ENCODE measurements at places on chromosomes 7 and 10.

DNA sequence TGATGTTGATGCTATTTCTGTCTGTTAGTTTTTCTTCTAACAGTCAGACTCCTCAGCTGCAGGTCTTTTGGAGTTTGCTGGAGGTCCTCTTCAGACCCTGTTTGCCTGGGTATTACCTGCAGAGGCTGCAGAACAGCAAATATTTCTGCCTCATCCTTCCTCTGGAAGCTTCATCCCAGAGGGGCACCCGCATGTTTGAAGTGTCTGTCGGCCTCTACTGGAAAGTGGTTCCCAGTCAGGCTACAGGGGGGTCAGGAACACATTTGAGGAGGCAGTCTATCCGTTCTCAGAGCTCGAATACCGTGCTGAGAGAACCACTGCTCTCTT, 13.3 kb upstream of the CYP3A5 start:
- DNase-seq = no peak

DNA sequence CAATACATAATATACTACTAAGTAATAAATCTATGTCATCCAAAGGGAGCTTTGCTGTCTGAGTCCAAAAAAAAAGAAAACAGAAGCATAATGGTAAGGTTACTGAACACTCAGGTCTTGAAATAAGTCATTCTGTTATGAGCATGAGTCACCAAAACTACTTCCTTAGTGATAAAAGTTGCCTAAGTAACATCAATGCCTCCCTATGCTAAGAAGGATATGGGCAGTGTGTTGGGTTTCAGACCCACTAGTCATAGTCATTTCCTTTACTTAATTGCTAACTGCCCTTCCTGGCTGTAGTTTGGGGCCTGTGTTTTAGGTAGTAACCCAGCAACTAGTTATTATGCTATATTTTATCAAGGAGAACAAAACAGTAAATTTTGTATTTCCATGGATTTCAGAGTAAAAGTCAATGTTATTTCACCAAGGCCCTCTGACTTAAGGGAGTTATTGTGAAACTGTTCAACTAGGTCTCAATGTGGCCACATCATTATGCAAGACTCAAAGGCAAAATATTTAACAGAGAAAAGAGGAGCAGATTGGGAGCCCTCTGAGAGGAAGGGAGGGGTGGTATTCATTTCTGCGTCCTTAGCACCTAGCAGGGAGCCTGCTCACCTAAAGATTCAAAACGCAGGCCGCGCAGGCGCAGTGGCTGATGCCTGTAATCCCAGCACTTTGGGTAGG, 11.7 kb upstream of the VIM start:
- DNase-seq = no peak

DNA sequence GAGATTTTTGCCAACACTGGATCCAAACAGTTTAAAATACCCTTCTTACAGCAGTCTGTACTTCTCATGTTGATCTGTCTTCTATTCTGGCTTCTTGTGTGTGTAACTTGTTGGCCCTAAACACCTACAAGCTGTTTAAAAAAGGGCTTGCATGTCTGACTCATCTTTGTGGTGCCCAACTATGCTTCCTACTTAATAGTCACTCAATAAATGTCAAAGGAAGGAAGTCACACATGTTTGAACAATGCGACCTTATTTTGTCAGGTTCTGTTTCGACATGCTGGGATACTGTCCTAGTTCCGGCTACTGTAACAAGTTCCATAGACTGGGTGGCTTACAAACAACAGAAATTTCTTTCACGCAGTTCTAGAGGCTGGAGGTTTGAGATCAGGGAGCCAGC, 9.4 kb upstream of the GRK5 start:
- DNase-seq = no peak

GRCh38 chr7:109757713-109758112, 1188.0 kb downstream of the DNAJB9 start:
- no peak for DNase-seq

DNA sequence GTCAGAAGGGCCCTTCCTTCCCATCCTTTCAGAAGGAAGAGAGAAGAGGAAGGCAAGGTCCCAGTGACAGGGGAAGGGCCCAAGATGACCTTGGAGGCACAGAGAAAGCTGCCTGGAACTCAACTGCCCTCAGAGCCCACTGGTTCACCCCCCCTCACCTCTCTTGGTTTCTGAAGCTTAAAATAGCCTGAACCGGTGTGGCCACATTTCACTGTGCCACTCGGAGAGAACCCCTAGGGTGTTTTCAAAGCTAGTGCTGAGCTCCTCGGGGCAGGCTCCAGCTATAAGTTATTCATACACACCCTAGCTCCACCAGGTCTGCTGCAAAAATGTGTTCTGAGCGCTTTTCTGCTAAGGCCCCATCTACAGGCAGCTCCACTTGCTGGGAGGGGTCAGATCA, 60.9 kb upstream of the ADRB1 start:
- DNase-seq = no peak

GRCh38 chr7:22546769-22547168, 46.8 kb upstream of the STEAP1B start:
- DNase-seq = no peak

GRCh38 chr7:77931841-77932240, 133.3 kb downstream of the PHTF2 start:
- DNase-seq = no peak

DNA sequence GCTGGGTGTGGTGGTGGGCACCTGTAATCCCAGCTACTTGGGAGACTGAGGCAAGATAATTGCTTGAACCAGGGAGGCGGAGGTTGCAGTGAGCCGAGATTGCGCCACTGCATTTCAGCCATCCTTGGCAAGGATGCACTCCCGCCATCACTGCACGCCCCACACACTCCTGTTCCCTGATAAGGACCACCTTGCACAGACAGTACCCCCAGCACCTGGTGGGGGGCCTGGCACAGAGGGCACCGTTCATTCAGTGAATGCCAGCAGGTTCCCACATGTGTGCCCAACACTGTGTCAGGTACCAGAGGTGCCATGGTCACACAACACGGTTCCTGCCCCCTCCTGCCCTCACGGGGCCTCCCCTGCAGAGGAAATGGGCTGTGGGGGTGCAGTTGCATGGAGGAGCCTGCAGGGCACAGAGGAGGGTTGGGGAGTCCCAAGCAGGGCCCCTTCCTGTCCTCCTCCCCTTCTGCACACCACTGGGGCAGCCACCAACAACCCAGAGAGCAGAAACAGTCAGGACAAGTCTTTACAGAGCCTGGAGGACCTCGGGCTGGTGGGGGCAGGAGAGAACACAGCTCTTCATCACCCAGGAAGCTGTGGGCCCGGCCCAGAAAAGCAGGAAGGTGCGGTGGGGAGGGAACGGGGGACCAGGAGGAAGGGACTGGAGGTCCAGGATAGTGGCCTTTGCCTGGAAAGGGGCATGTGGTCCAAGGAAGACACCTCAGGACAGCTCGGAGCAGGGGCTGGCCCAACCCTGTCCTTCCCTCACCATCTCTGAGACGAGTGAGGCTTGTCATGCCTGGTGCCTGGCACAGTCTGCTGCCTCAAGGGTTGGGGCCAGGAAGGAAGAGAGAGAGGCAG, 7.1 kb downstream of the CRYGN start:
- DNase-seq = no peak

- peak; percentile 2 for DNase-seq
Observed at GRCh38 chr10:96395931-96396877, 37.4 kb upstream of the OPALIN start.

DNA sequence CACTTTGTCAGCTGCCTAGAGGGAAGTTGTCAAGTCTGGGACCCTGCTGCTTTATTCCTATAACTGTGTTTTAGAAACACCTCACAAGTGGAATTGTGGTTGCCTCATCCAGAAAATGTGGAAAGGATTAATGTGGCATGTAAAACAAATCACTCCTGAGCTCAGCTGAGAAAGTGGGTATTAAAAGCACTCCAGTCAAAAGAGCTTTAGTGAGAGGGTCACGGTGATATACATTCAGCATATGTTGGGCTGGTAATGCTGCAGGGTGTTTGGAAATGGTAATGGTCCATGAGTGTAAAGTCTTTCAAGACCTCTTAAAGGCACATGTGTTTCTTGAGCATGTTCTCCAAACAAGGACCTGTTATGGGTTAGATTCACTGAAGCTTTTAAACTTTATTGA, 318.2 kb upstream of the MEOX2 start:
- DNase-seq = no peak
